ENCODE measurements at places on chromosomes 2 and 18.

DNA sequence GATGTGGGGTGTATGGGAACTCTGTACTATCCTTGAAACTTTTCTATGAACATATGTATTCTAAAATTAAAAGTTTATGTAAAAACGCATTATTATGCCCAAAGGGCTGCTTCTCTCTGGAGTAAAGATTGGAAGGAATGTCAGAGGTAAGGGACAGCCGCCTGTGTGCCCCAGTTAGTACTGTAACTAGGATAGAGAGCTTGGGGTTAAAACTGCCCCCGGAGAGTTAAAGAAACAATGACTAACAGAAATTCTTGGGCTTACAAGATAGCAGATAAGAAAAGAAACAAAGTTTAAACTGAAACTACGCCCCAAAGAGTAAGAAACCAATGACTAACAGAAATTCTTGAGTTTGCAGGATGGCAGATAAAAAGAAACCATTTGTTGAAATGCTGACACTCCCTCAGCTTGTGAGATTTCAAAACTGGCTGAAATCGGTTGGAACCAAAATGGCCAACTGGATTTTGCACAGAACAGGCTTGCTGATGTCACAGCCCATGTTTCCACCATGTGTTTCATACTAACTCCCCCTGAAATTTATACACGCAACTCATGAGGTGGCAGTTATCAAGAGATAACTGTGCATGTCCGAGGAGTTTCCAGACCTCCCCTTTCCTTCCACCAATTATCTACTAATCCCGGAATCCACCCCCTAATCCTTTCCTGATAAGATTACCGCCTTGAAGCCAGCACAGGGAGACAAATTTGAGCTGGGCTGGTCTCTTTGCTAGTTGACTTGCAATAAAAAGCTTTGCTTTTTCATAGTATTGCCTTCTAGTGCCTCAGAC lies 8.7 kb upstream of the TXNDC2 start:
- peak; percentile 69 for DNase-seq

GRCh38 chr18:2654928-2655177 lies 673 bp upstream of the SMCHD1 start:
- DNase-seq, result no peak

DNA sequence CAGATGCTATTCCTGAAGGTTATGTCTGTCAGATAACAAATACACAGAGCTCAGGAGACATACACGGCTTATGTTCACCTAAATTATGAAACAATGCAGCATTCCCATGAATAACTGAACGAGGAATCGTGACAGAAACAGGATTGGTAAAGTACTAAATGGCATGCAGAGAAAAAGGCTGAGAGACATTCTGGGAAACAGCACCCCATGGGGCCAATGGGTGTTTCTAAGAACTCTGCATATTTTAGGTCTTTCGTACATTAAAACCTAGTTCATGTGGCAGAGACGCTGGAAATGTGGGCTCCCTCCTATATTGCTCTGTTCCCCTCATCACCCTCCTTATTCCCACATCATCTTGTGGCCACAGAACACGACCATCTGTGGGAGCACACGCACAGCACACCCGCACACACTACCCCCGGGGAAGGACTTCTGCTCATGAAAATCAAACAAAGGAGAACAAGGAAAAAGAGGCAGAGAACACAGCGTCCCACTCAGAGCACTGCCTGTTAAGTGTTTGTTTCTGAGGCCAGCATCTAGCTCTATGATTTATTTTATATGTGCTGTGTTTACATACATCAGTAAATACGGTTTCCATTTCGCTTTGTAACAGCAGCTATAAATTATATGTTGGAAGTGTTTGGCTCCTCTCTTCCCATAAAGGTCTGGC lies 143.6 kb downstream of the AFF3 start:
- no peak for DNase-seq

- DNase-seq, result no peak
Measured at GRCh38 chr2:231567159-231567558, 25.5 kb upstream of the TEX44 start.

GRCh38 chr2:178870703-178871102 lies 63.5 kb upstream of the TTN start:
- no peak for DNase-seq

DNA sequence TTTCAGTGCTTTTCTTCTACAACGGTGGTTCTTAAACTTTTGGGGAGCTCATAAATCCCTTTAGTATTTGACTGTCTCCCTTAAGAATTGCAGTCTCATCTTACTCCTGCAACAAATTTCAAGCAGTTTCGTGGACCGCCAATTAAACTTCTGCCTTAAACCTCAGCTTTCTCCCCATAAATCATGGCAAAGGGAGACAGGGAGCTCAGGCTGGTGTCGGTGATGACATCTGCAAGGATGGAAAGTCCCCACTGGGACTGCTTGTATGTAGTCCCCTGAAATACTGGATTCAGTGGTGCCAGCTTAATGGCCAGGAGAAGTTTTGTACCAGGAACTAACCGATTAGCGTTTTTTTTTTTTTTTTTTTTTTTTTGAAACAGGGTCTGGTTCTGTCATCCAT lies 148.7 kb upstream of the ITGA6 start:
- DNase-seq, result no peak

GRCh38 chr2:44793322-44793870 lies 148.1 kb upstream of the SIX3 start:
- peak; percentile 19 for DNase-seq

DNA sequence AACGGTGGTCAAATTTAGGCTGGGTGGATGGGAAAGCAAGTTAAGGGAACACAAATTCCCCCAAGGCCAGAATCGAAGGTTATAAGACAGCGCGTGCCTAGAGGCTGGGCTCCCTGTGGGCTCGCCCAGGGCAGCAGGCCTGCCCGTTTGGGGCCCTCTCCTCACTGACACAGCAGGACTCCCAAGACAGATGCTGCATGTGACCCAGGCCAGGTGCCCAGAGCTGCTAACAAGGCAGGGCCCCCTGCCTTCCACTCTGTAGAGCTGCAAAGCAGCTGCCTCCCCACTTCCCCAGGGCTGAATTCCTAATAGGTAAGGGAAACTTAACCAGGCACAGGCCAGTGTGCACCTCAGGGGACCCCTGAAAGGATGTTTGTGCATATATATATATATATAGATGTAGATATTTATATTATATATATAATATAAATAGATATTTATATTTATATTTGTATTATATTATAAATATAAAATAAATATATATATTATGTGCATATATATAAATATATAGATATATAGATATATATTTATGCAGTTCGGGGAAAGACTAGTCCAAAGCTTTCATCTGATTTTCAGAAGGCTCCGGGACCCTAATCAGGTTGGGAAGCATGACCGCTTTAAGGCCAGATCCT lies 43.7 kb downstream of the TMEM37 start:
- no peak for DNase-seq

DNA sequence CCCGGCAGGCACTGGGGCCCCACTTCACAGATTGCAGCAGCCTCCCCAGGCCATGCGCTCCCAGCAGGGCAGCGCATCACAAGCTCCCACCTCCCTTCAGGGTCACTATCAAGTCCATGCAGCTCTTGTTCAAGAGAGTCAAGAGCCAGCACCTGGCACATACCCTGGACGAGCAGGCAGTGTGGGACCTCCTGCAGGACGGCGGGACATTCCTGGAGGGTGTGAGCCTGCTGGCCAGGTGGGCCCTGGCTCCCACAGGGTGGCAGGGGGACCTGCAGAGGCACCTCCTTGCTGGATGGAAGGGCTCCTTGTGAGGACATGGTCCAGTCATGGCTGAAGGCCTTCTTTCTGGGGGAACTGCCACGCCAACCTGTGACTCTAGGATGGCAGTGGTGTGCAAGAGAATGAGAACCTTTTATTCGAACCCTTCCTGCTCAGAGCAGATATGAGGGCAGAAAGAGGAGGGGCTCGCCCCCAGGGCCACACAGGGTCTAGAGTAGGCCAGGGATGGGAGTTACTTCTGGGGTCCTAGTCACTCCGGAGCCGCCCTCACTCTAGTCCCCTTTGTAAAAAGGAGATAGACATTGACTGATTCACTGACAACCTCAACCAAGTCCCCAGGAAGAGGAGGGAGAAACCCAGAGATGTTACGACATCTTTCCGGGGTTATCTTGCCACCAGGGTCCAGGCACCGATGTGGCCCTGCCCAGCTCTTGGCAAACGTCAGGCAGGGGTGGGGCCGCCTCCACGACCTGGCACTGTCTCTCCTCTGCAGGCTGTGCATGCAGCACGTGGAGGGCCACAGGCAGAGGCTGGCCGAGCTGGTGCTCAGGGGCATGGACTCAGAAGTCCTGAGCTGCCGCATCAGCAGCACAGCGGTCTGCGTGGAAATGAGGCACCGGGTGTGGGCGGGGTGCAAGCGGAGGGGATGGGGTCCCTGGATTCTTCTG lies 31.3 kb downstream of the HJURP start:
- no peak for DNase-seq

DNA sequence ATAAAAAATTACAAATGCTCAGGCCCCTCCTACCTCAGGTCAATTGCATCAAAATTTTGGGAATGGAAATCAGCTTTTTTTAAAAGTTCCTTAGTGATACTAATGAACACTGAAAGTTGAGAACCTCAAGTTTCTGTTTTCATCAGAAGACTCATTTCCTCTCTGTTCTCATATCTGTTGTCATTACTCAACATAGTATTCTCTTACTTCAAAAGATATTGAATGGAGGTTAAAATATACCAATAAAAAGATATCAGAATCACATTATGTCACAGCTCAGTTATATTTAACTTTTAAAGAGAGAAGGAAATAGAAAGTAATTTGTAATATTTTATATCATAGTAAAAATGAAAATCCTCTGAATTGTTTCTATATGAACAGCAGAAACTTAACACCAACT lies 959.4 kb upstream of the LRRTM1 start:
- peak; percentile 42 for DNase-seq

DNA sequence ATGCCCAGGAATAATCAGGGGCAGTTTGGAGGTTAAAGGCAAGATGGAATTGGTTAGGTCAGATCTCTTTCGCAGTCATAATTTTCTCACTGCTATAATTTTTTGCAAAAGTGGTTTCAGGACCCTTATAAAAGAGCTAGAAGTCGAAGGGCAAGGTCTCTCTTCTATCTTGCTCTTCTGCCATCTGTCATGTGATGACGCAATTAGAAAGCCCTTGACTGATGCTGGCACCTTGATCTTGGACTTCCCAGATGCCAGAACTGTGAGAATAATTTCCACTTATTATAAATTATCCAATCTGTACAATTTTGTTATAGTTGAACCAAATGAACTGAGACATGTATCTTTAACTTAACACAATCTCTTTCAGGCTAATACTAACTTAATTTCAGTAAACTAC lies 6.3 kb upstream of the RALBP1 start:
- DNase-seq, result no peak

DNA sequence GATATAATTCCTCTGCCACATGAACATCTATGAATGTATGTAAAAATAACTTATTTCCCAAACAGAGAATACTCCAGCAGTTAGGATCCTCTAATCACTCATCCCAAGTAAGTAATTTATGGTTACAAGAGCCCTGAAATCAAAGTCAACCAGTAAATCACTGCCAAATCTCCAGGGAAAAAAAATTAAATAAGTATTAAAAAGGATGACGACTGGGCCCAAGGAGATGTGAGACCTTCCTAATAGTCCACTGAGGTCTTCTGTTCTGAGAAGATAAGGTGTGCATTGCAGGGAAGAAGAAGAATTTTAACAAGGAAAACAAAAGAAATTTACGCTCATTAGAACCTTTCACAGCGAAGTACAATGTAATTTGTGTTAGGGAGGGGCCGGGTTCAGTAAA lies 28.0 kb upstream of the WDR75 start:
- no peak for DNase-seq
